CD4-positive, alpha-beta memory T cell (primary cell): ENCODE measurements at places on chromosomes 2 and 18. TPM values are rescaled to one million over a fixed set of nuclear protein-coding genes. Genes with fewer than 3 reads are reported as not detected.

GRCh38 chr2:151306621-151307020 is 17.2 kb upstream of the NMI start:
- no peaks in the 10 kb centered on the region for H3K36me3 ChIP-seq
- no peak for DNase-seq
- H3K27ac ChIP-seq, result no peak overlapping the region
- no peaks in the 10 kb centered on the region for H3K27me3 ChIP-seq

DNA sequence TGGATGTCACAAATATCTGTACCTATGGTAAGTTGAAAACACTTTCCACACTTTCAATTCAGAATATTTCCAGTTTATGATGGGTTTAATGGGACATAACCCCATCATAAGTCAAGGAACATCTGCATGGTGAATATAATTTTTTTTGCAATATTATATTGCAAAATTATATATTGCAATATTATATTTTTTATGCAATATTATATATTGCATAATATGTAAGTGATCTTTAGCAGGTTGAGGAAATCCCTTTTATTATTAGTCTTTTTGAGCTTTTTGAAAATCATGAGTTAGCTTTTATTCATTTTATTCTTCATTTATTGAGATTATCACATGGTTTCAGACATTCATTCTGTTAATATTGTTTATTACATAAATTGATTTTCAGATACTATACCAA is 342.2 kb upstream of the GALNT5 start:
- H3K4me1 ChIP-seq, result no peaks in the 10 kb centered on the region
- DNase-seq, result no peak
- H3K36me3 ChIP-seq, result no peaks in the 10 kb centered on the region
- no peaks in the 10 kb centered on the region for H3K27me3 ChIP-seq
- H3K27ac ChIP-seq, result no peak overlapping the region
- H3K4me3 ChIP-seq, result no peak overlapping the region

- no peaks in the 10 kb centered on the region for H3K4me1 ChIP-seq
- DNase-seq, result no peak
- no peaks in the 10 kb centered on the region for H3K27me3 ChIP-seq
These were observed 39.0 kb downstream of the MYO3B start for GRCh38 chr2:170216981-170217380.

DNA sequence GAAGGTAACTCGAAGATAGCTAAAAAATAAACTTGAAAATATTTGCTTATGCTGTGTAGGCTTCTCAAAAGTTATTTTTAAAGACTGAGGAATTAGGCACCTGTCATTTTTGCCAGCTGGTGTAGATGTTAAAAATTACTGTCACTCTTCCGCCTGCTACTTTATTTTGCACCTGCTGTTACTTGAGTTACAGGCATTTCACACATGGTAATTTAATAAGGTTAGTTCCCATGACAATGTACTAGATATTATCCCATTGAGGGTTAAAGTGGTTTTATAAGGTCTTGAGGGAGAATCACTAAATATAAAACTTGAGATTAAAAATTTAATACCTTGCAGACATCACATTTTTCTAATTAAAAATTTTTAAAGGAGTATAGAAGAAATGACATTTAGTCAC is 26.6 kb downstream of the MYL1 start:
- no peaks in the 10 kb centered on the region for H3K4me1 ChIP-seq
- DNase-seq, result no peak
- H3K27me3 ChIP-seq, result no peaks in the 10 kb centered on the region
- no peak overlapping the region for H3K27ac ChIP-seq

DNA sequence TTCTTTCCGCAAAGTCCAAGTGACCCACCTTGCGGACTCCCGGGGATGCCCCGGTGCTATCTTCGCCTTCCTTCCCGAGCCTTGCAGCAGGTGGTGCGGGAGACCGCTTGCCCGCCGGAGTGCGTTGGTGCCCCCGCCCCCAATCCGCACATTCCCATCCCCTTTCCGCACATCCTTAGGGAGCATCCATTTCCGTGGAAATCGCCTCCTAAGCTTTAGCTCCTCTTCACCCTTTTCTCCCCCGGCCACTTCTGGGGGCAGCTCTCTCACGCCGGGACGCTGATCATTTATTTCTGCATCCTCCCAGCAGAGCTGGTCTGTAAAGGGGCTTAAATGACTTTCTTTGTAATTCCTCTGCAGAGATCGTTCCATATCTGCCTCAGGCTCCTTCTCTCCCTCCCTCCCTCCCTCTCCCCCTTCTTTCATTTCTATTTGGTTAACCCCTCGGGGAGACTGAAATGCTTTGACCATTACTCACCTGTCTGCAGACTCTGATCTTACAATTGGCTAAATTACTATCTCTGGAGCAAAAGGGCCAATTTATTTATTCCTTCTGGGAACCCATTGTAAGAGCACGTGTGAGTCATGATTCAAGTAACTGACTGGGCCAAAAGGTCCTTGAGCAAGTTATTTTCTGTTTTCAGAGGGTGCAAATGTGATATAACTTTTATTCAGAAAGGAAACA is 1.3 kb upstream of the LYPD1 start:
- no peaks in the 10 kb centered on the region for H3K36me3 ChIP-seq
- no peaks in the 10 kb centered on the region for H3K27me3 ChIP-seq
- H3K4me1 ChIP-seq, result no peaks in the 10 kb centered on the region
- H3K4me3 ChIP-seq, result no peak overlapping the region

DNA sequence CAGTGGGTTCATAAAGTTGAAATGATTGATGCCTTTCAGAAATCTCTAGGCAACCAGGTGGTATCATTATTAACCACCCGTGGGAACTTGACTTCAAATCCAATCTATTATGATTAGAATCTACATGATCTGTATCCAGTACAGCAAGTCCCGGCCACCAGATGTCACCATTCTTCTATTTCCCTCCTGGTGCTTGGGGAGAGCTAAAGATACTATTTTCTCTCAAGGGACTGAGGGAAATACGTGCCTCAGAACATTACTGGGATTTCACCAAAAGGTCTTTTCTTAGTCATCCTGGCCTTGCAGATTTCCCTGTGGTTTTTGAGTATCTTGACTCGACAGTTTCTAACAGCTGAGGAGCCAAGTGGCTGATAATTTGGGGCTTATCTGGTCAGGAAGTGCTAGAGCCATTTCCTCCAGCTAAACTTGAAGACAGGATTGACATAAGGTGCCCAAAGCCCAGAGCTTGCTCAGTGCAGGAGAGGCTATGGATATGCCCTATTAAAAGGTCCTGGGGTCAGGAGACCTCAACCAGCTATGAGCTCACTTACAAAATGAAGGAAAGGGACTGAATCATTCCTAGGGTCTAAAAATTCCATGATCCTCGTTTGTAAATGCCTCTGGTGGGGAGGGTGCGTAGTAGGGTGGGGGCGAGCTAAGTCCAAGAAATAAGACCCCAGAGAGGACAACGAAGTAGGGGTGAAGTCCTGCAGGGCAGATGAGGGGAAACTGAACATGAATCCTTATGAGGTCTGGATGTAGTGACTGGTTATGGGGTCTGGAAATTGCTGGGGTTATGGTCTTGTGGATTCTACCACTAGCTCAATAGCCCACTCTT is 135.4 kb upstream of the MGAT5 start:
- H3K4me1 ChIP-seq, result peaks cover 36% of the 10 kb centered on the region
- no peaks in the 10 kb centered on the region for H3K27me3 ChIP-seq
- H3K27ac ChIP-seq, result no peak overlapping the region
- H3K4me3 ChIP-seq, result no peak overlapping the region

DNA sequence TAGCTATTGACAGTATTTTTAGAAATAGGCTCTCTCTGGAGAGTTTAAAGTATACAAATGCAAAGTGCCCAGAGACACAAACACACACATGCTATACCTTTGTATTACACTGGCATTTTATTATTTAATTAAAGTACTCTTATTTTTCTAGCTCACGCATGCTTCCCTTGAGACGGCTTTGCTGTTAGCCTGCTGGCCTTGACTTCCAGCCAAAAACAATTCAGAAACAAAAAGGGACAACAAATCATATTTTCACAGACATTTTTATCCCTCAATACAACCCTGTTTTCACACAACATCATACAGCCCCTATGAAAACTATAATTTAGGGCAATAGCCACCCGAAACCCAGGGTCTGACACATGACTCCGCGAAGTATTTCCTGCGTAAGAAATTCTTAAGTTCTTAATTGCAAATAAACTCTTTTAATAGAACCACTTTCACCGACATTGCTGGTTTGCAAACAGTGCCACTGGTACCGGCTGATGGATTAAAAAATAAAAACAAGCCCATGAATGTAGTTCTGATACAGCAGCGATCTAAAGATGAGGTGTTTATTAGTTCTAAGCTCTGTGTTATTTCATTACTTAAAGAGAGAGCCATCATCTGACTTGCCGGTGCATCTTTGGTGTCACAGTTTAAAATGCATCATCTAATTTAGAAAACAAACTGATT is 185.1 kb downstream of the TCF4 start:
- H3K27ac ChIP-seq, result no peak overlapping the region
- H3K27me3 ChIP-seq, result no peaks in the 10 kb centered on the region
- H3K36me3 ChIP-seq, result no peaks in the 10 kb centered on the region
- H3K4me3 ChIP-seq, result no peak overlapping the region
- no peak for DNase-seq

Gene DLGAP1
- total RNA-seq, result 0.17 TPM

Gene ATP6V1B1
- not detected for total RNA-seq

Gene RASGRP3
- total RNA-seq, result 3.9 TPM

Gene REG1B
- total RNA-seq, result not detected

Gene UGT1A3
- total RNA-seq, result not detected

Gene SMYD1
- total RNA-seq, result not detected

Gene ALPG
- not detected for total RNA-seq

Gene MC4R
- total RNA-seq, result not detected
